HFF-Myc (cell line): ENCODE measurements at places on chromosomes 3 and 15.

DNA sequence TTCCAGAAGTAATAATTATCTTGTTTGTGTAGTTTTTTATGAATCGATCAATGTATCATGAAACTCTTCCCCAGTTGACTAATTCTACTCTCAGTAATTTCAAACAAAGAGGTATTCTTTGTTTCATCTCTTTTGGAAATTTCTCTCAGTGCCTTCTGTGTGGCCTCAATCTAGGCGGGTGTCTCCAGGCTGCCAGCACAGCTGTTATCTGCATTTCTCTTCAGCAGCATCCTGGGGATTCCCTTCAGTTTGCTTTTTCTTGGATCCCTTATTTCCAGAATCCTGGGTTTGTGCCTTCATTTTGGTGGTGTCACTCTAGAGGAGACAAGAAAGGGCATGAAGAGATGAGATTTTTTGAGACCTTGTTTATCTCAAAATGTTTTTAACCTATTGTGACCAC, 22.7 kb downstream of the NIPA2 start:
- no peak for DNase-seq

GRCh38 chr3:194673761-194674160, 1.8 kb upstream of the LSG1 start:
- no peak for DNase-seq

- peak; percentile 0 for DNase-seq
These were observed 87.8 kb upstream of the MDFIC2 start for GRCh38 chr3:70400194-70400593.

DNA sequence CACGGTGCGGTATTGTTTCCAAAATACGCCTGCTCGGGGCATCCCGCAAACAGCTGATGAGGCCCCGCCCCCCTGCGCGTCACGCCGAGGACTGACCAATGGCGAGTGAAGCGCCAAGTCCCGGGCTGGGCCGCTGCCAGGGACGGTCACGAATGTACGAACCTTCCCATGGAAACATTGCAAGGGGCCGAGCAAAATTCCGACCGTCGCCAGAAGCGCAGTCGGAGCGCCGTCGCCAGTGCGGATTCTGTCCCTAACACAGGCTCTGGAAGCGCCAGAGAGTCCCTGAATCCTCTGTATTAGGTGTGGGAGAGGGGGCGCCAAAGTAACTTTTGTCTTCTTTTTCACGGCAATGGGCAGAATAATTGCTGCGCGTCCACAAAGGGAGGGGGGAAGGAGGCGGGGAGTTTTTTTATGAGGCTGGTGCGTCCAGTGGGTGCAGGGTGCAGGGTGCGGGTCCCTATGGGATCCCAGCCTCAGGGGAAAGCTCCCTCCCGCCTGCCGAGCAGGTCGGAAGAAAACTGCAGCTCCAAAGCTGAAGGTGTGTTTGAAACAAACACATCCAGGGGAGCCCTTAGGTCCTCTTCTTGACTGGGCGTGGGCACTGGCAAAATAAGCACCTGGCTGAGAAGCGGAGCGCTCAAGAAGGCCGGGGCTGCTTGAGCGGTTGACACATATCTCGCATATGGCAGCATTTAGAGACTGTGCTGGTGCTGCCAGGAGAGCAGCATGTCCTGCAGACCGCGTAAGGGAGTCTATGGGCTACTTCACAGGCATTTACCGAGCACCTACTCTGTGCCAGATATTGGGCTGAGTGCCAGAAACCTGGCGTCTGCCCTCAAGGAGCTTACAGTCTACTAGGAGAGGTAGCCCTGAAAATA, at the start of gene BMF:
Gene BMF, minus strand, starts transcription at position 25 of the 881 bp plus-strand sequence. CDS start 2,793 bp downstream, outside the sequence.
- DNase-seq = peak; percentile 96

GRCh38 chr3:5019411-5020241, 40.4 kb downstream of the BHLHE40 start:
- no peak for DNase-seq

GRCh38 chr15:31267161-31268107, 59.2 kb upstream of the KLF13 start:
- no peak for DNase-seq

GRCh38 chr3:45793482-45794176, 2.7 kb downstream of the SLC6A20 start:
- no peak for DNase-seq

- DNase-seq = no peak
These were observed 12.0 kb downstream of the TMEM266 start for GRCh38 chr15:76071806-76072205.

GRCh38 chr3:110414855-110415254, 656.8 kb upstream of the NECTIN3 start:
- DNase-seq = no peak

- no peak for DNase-seq
These were observed 81.5 kb downstream of the DIPK2A start for GRCh38 chr3:144053121-144053520.

DNA sequence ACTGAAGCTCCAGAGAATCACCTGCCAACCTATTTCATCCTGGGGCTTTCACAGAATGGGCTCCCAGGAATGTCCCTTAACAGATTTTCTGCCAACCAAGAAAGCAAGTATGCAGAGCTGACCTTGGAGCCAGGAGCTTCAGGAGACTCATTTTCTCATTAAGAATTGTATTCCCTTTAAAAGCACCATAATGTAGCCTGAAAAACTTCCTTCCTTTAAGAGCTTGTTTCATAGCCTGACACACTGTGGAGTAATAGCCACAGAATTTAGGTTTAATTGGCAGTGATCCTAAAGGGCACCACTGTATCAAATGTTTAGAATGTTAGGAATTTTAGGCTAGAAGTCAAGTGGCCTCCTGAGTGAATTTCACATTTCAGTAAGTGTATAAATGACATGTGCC, 309.8 kb downstream of the GBE1 start:
- DNase-seq = no peak

DNA sequence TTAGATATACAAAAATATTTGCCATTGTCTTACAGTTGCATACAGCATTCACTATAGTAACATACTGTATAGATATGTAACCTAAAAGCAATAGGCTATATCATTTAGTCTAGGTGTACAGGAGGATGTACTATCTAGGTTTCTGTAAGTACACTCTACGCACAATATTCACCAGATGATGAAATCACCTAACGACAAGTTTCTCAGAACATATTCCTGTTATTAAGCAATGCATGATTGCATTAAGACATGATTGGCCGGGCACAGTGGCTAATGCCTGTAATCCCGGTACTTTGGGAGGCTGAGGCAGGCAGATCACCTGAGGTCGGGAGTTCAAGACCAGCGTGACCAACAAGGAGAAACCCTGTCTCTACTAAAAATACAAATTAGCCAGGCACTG, 14.5 kb upstream of the PRKCI start:
- DNase-seq = no peak

DNA sequence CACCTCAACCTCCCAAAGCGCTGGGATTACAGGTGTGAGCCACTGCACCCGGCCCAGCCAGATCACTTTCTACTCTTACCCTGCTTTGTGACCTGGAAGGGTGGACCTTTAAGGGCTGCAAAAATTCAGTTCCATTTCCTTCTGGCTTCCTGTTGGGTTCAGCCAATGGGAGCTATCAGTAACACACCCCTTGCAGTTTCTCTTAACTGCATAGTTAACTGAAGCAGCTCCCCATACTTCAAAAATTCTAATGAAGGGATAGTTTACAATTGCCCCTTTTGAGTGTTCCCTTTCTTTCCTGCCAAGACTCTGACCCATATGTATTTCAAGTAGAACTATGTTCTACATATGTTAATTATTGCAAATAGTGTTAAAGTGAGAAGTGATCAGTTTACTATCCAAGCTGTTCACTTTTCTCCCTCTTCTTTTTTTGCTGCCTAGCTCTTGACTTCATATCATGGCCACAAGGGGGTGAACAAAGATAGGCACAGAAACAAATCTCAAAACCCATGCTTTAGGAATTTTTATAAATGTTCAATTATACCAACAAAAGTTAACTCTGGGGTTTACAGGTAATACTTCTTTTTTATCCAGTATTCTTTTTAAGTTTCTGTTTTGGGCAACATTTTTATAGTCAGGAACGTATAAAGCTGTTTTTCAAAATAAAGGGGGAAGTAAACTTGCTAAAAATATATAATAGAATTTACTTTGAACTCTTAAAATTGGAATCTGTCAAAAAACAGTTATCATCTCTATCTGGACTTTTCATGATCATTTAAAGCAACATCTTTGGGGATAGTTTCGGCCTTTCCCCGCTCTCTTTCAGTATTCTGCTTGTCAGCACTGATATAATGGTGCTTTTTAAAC, 8.1 kb downstream of the PGBD4 start:
- DNase-seq = no peak

DNA sequence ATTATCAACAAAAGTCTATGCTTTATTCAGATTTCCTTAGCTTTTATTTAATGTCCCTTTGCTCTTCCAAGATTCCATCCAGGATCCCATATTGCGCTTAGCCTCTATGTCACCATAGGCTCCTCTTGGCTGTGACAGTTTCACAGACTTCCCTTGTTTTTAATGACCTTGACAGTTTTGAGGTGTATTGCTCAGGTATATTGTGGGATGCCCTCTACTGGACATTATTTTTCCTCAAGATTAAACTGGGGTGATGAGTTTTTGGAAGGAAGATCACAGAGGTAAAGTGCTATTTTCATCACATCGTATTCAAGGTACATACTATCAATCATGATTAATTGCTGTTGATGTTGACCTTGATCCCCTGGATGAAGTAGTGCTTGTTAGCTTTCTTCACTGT, 99.1 kb upstream of the SMAD3 start:
- no peak for DNase-seq

DNA sequence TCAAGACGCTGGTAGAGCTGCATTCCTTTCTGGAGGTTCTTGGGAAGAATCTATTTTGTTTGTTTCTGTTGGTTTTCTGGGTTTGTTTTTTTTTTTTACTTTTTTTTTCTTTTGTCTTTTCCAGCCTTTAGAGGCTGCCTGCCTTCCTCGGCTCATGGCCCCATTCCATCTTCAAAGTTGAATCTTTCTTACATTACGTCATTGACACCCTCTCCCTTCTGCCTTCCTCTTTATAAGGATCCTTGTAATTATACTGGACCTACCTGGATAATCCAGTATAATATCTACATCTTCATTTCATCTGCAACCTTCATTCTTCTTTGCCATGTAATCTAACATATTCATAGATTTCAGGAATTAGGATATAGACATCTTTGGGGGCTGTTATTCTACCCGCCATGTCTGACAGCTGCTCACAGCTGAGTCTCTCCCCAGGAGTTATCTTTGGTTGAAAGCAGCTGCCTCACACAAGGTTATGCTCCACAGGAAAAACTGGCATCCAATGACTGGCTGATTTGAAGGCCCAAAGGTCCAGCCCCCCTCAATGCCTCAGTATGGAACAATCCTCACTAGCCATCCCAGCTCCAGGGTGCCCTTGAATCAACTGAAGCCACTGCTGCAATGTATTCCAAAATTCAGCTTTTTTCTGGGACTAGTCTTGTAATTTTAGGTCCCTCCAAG, 38.4 kb upstream of the THBS1 start:
- DNase-seq = no peak

- DNase-seq = peak; percentile 40
These were observed 136.0 kb upstream of the RAP2B start for GRCh38 chr3:153026026-153026425.

DNA sequence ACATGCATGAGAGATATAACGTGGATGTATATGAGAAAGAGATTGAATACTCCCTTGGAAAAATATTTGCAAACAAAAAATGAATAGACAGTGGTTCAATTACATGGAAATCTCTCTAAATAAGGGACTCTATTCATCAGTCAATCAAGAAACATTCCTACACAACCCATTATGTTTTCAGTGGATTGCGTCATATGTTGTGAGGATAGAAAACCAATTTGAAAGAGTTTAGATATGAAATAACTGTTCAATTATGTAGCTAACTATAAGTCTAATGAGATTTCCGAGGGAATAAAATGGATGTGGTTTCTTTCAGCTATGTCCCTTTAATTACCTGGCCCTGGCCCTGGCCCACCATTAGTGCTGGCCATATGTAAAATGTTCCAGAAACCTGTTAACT, 86.7 kb upstream of the TMCO5A start:
- no peak for DNase-seq

- DNase-seq = no peak
These were observed 25.8 kb upstream of the NFKBIZ start for GRCh38 chr3:101823525-101823924.
